AG09309 (cell line): ENCODE measurements at places on chromosomes 3 and 15.

GRCh38 chr15:79529157-79529785, 97.1 kb downstream of the MINAR1 start:
- no peak for DNase-seq

DNA sequence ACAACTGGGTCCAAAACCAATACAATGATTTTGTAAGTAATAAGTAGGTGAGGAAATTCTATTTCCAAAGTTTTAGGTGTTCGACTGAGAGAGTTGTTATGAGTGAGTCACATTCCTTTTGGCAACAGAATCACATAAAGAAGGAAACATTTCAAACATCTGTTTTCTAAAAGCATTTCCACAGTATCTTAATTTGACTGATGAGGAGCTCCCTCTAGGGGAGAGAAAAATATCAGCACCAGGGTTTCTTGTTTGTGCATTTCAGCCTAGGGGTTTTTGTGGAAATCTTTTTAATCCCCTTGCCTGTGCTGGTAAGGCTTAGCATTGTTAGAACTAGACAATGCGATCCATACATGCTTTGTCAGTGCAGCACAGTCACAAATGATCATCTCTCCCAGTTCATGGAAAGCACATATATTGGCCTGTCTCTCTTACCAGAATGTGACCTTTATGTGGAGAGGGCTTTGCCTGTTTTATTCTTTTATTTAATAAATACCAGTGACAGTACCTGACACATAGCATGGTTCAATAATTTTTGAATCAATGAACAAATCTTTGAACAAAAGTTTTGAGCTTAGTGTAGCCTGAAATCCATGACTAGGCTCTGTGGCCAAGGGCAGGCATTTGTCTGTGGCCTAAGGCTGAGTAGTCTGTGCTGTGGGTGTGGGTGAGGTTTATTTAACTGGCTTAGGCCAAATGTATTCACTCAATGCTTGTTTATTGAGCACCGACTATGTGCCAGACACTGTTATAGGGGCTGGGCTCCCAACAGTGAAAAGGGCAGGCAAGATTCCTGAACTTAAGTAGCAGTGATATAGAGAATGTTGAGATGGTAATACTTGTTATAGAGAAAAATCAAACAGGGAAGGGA, 21.1 kb upstream of the IQCF6 start:
- peak; percentile 57 for DNase-seq

- DNase-seq: no peak
Measured at GRCh38 chr3:117722856-117723255, 1013.3 kb downstream of the TUSC7 start.

DNA sequence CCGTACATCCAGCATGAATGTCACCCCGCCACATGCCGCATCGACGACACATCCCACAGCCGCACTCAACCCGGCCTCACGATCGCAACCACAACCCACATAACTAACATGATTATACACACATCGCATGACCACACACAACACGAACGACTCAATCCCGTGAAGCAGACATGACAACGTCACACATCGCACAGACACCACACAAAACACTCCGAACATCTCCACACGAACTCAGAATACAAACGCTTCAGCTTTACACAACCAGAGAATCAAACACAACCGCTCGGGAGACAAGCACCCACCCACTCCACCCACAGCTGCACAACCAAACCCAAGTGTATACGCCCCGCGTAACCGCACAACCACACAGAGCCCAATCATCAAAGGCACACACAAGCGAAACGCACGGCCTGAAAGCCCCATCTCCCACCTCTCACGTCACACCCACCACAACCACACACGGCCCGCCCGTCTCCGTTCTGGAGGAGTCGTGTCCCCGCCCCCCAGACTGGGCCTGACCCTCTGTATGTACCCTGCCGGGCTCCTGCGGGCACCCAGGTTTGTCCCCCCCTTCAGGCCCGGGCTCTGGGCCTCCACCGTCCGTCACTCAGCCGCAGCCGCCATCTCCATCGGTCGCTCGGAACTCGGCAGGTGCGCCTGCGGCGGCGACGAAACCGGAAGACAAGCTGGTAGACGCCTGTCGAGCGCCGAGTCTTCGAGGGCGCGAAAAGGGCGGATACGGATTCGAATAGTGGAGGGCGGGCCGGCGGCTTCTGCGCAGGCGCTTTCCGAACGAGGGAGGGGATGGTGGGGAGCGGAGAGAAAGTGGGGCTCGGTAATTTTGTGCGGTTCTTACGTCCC, at the start of gene RBSN:
Gene RBSN, minus strand, starts transcription at position 646 of the 861 bp plus-strand sequence. CDS start 3,028 bp downstream, outside the sequence.
- DNase-seq: peak; percentile 76

GRCh38 chr3:152257563-152258035, 11.1 kb upstream of the MBNL1 start:
- DNase-seq: no peak

DNA sequence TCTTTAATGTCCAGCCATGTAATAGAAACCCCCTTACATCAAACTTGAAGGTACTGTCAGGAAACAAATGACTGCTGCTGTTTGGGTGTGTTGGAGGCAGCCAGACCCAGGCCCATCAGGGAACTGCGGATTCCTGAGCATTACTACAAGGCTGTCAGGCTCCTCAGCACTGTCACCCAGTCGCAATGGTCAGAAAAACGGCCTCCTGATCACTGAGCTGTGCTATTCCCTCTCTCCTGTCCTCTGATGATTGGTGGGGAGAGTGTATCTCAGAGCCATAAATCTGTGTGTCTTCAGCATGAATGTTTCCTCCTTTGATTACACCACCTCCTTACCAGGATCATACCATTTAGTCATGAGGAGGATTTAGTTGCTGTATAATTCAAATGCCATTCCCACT, 135.2 kb upstream of the GADL1 start:
- DNase-seq: no peak

DNA sequence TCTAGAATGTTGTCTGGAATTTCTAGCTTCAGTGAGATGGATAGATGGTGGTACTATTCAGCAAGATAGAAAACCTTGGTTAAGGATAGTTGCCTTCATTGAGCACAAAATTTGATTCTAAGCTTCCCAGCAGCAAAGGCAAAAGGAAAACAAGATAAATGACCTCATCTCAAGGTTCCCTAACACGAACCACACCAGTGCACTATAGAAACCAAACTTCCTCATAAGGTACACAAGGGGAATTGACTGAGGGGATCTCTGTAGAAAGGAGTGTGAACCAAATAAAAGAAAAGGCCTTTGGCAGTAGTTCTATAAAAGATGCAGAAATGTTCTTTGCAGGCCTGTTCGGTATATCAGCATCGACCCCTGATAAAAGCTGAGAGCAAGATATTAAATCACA, 288.9 kb downstream of the SHQ1 start:
- DNase-seq: no peak

DNA sequence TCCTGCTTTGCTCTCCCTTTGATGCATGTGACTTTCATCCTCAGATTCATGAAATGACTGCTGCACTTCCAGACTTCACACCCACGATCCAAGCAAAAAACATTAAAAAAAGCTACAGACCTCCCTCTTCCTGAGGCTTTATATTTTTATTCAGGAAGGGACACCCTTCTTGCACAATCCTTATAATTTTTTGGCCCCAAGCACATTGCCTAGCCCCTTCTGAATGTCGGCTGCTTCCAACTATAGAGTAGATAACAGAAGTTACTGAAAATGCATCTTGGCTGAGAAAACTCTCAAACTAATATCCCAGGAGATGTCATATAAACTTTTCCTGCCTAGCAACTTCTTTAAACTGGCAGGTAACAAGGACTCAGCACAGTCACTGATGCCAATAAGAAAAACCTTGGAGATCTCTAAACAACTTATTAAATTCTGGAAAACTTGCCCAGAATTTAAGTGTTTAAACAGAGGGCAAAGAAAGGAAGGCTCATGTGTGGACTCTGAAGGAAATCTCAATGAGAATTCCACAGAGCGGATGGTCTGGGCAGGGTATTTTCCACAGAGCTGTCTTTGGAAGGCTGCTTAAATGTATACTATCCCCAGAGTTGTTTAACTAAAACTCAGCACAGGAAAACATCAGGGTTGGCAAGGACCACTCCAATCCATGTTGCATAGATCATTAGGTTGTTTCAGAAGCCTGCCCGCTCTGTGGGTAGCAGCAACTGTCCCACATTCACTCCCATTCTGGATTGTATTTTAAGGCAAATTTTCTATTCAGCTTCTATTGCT, 746.8 kb upstream of the LMCD1 start:
- no peak for DNase-seq

DNA sequence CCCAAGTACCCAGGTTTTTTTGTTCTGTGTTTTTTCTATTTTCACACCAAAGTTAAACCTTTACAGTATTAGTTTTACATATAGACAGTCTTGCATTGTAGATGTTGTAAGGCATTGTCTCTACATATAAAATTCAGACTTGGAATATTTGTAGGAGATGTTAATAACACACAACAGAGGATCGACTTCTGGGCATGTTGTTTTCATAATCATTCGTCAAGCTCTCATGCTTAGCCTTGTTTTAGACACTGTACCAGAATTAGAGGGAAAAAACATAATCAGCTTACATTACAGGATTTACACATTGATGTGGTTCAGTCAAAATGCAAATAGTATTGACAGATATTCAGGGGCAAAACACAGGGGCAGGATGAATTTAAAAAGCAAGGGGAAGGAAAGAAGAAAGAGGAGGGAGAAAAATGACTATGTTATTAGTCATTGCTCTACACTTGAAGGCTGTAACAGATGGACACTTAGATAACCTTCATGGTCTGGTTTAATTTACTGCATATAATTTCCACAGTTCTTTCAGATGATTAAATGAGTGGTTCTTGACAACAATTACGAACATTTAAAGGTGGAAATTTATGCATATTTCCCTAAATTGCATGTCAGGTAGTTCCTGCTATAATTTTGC, 7.5 kb downstream of the CMSS1 start:
- DNase-seq: no peak

GRCh38 chr3:32349184-32349583, 42.5 kb upstream of the CMTM7 start:
- no peak for DNase-seq

DNA sequence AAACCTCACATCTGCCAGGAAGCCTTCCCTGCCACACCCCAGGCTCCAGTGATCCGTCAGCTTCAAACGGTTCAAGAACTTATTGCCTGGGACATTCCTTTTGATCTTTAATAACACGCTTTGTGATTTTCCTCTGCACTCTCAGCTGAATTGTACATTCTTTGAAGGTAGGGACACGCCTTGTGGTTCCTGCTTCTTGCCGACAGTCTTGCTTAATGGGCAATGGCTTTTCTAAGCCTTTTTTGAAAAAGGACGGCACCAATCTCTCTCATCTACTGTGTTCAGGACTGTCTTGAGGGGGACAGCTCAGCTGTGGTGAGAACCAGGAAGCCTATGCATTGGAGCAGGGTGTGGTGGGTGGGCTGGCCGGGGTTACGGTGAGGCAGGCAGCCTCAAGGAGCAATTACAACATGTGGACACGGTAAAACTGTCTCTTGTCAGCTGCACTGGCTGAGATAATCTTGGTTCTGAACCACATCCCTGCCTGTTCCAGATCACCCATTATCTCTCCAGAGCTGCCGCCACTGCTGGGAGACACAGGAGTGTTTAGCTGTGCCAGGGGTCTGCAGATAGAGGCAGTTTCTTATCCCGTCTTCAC, 46.0 kb upstream of the GLCE start:
- DNase-seq: no peak

DNA sequence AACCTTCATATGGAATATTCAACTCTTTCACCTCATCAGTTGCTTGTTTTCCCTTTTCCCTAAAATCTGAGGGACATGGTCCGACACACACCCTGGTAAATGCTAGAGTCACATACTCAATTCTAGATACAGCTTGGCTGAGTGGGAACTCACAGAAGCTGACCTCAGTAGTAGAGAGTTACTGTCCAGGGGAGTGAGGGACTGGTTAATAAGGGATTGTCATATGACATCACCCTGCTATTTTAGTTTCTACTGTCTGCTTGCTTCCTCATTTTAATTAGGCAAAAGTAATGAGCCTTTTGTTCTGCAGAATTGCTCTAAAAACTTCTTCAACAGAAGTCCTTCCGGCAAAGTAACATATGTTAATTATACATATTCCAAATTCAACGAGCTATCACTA, 244.5 kb downstream of the ZIC4 start:
- DNase-seq: no peak

DNA sequence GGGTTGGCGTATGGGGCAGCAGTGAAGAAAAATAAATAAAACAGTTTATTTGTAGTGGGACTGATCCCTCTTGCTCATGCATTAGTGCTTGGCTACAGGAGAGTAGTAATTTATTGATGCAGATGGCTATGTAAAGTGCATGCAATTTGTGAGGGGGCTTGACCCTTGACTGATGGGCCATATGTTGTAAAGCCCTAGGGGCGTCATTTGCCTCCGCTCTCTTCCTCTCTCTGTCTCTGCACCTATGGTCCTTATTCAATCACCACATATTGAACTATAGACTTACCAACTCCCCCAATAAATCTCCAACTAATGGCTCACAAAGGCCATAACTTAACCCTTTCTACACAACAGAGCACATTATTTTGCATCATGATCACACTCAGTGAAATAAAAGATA, 227.7 kb downstream of the ROBO2 start:
- no peak for DNase-seq

GRCh38 chr3:58200846-58201355, 9.9 kb downstream of the DNASE1L3 start:
- no peak for DNase-seq

DNA sequence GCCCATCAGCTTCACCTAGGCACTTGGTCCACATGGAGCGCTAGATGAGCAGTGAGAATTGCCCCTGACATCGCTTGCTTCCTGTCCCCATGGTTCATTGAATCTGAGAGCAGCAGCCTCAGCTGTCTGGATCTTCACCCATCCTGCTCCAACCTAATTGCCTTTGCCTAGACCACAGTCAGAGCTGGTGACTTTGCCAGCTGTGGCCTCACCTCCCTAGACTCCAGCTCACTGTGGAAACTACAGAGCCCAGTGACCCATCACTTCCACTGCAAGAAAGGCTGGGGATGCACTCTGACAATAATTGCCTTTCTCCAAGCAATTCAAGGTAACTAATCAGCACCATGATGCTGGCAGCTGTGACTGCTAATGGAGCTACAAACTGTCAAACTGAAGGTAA, 30.6 kb upstream of the SLC6A1 start:
- DNase-seq: no peak

- no peak for DNase-seq
Measured at GRCh38 chr3:161920196-161920595, 423.6 kb downstream of the OTOL1 start.

GRCh38 chr3:4432259-4432658, 34.8 kb downstream of the SUMF1 start:
- DNase-seq: no peak

GRCh38 chr15:90895571-90896117, 7.5 kb upstream of the MAN2A2 start:
- DNase-seq: no peak
